Activated gamma-delta T cell treated with Interleukin-2 at 50 U/mL for 16 hours (primary cell): ENCODE measurements at places on chromosomes 3 and 15.

- DNase-seq, result no peak
Measured at GRCh38 chr3:106691476-106691875, 685.8 kb upstream of the CCDC54 start.

DNA sequence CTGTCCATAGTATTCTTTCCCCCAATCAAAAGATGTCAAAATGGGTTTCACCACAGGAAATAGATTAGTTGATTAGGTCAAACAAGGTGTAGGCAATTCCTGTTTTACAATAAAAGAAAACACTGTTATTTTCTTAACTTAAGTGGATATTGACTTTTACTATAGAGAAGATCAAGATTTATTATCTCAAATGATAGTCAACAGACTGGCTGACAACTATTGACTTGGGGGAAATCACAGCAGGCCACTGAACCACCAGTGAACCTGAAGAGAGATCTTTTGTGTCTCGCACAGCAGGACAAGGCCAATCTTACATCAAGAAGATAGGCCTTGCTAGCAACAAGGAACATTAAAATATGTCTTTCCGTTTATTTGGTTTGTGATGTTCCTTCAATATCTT, 1187.6 kb downstream of the SI start:
- DNase-seq, result no peak

DNA sequence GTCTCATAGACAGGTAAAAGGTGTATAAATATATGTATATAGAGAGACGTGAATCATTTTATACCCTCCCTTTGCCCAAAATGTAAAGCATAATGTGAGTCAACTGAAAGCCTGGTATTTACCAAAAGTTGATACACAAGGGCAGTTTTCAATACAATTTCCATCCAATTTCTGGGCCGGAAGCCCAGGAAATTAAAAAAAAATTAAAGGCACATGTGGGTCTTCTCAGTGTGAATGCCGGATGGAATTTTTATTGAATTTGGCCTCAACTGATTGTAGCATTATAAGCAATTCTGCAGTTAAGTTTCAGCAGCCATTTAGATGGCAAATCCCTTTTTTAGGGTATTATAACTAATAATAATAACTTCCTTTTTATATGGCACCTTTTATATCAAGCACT, 3.3 kb upstream of the CNTN3 start:
- DNase-seq, result no peak

DNA sequence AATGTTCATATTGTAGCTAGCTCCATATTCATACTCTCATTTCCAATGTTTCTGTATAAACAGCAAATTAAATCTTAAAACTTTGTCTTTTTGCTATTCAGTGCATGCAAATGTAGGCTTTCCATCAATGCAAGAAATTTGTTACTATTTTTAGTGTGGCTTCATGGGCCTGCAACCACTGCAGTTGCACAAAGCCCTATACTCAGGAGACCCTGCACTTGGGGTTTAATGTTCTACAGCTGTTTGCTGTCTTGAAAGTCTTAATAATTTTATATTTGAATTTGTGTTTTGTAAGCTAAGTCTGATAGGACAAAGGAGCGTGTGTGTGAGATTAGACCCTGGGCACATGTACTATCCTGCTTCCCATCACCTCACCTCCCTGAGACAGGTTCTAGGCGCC, 9.6 kb downstream of the PYDC2 start:
- no peak for DNase-seq

- no peak for DNase-seq
Measured at GRCh38 chr3:45043728-45044299, 17.7 kb downstream of the CLEC3B start.

- no peak for DNase-seq
Measured at GRCh38 chr3:169260296-169260695, 403.2 kb downstream of the MECOM start.

DNA sequence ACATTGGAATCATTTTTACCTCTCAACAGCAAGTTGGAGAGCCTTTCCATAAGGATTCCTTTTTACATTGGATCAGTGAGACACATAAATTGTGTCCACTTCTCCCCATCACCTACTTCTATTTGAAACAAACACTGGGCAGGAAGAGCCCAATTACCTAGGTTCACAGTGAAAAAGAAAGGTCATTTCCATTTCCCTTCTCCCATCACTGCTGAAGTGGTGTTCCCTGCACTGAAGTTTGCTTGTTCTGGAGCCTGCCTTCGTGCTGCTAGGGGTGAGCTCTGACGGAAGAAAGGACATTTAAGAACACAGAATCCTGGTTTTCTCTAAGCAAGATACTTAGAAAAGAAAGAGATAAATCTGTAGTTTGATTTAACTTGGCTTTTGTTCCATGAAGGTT, 123.8 kb upstream of the ZBTB20 start:
- no peak for DNase-seq

DNA sequence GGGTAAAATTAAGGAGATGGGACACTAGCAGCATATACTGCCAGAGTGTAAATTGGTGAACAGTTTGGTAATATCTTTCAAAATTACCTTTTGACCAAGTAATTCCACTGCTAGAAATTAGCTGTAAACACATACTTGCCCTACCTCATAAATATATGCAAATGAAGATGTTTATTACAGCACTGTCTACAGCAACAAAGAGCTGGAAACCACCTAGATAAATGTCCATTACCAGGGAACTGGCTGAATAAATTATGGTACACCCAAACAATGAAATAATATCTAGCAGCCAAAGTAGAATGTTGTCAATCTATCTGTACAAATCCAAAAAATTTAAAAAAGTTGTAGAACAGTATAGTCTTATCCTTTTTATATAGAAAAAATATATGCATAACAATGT, 105.9 kb upstream of the FAM3D start:
- no peak for DNase-seq

DNA sequence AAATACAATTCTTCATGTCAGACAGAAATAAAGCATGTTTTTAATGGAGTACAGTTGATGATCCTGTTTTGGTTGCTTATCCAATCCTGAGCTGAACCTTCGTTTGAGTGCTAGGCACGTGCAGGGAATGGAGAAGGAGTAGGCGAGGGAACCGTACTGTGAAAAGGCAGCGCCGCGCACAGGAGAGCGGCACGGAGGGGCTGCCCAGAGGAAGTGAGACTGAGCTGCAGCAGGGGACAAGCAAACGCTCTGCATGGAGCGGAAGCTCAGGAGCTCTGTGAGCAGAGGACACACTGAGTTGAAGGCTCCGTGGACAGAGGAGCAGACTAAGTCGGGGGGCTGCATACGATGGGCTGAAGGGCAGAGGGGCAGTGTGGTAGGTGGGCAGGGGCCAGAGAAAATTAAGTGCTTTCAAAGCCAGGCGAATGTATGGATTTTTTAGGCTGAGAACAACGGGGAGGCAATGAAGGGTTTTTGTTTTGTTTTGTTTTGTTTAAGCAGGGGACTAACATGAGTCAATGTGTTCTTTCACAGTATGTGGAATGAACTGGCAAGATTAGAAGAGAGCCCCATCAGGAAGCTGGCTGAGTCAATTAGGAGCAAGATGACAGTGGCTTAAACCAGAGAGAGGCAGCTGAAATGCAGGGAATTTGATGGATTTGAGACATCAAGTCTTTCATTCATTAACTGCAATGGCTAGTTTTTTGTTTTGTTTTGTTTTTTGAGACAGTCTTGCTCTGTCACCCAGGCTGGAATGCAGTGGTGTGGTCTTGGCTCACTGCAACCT, 23.8 kb upstream of the TM2D3 start:
- no peak for DNase-seq

GRCh38 chr3:14991818-14992612, 44.6 kb downstream of the NR2C2 start:
- no peak for DNase-seq

- DNase-seq, result no peak
Measured at GRCh38 chr3:101531473-101532086, 18.6 kb upstream of the SENP7 start.

DNA sequence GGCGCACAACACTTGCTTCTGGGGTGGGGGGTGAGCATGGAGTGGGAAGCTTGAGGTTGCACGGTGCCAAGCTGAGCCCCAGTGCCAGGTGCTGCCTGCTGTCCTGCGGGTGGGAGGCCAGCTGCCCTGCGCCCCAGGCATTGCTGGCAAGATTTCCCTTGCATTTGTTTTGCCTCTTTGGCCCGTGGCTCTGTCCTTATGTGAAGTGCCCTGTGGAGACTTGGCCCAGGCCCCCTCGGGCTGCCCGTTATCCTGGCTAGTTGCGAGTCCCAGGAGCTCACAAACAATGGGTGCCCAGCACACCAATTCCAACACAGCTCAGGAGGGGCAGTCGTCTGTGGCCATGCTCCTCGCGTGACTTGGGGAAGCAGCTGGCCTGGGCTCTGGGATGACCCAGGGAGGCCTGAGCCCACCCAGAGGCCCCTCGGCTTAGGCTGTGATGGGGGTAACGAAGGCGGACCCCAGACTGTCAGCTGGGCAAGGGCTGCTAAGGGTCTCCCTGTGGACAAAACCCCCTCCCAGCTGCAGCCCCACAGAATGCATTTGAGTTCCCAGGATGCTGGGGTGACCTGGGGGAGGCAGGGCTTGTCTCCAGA, 5.9 kb downstream of the C3orf22 start:
- no peak for DNase-seq

DNA sequence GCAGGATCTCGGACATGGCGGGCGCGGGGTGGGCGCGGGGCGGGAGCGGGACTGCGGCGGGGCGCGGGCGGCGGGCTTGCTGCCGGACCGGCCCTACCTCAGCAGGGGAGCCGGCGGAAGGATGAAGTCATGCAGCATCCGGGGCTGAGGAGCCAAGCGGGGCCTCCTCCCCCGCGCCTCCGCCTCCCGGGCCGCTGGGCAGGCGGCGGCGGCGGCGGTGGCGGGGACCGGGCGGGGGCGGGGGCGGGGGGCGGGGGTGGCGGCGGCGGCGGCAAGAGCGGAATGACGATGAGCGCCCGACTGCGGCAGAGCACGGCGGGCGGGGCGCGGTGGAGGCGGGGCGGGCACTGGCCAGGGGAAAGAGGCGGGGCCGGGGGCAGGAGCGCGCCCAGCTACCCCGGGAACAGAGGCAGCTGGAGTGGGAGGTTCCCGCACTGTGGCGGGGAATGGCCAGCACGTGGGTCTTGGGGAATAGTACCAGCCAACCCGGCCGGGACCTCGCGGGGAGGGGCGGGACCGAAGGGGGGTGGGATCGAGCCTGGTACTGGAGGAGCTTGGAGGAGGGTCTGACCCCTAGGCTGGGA, at the start of gene CAMK2N2:
Gene CAMK2N2, minus strand, starts transcription at position 284 of the 584 bp plus-strand sequence. Its CDS starts 268 bp downstream, at position 16.
- peak; percentile 38 for DNase-seq

- no peak for DNase-seq
Measured at GRCh38 chr3:137035631-137036030, 77.8 kb downstream of the IL20RB start.
